ENCODE measurements at places on chromosomes 5 and 9.

- peak; percentile 37 for DNase-seq
These were observed 2.8 kb downstream of the GBGT1 start for GRCh38 chr9:133160742-133161546.

DNA sequence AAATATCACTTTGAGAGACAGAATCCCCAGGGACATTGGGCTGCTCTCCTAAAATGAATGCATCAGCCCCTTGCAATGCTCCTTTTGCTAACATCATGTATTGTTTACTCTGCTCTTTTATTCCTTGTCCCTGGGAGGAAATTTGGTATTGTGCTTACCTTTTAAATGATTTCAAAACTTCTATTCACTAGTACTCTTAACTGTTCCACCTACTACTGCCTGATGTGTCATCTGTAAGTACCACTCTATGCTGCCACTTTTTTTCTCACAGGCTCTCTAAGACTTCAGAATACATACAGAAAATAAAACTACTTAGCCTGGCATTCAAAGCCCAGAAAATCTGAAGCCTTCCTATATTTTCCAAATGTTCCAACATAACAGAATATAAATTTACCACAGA lies 667.2 kb downstream of the BRINP1 start:
- DNase-seq = no peak

DNA sequence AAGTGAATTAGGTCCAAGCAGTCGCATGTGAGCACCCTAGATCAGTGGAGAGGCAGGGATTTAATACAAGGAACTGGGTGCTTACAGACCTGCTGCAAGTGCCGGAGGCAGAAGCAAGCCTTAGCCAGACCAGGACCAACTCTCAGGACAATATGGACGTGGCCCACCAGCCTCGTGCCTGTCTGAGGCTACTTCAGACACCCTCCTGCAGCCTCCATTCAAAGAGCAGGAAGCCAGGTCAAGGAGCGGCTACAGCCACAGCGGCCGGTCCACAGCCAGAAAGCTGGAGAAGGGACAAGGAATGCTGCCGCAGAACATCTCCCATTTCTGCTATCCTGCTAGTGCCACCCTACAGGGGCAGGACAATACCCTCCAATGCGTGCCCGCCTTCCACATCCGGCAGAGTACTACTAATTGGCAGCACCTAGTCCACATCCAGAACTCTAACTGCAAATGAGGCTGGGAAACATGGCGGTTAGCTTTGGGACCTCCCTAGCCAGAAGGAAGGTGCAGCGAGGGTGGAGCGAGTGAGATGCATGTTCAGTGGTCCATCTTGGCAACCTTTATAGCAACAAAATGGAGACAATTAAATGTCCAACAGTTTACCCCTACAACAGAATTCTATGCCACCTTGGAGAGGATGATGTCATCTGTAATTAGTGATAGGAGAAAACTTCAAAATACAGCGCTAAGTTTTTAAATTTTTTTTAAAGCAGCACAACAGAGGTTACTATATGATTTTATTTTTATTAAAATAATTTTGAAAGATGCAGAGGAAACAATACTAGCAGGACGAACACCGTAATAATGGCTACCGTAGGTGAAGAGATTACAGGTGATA lies 1.0 kb upstream of the ALDH1B1 start:
- no peak for DNase-seq

DNA sequence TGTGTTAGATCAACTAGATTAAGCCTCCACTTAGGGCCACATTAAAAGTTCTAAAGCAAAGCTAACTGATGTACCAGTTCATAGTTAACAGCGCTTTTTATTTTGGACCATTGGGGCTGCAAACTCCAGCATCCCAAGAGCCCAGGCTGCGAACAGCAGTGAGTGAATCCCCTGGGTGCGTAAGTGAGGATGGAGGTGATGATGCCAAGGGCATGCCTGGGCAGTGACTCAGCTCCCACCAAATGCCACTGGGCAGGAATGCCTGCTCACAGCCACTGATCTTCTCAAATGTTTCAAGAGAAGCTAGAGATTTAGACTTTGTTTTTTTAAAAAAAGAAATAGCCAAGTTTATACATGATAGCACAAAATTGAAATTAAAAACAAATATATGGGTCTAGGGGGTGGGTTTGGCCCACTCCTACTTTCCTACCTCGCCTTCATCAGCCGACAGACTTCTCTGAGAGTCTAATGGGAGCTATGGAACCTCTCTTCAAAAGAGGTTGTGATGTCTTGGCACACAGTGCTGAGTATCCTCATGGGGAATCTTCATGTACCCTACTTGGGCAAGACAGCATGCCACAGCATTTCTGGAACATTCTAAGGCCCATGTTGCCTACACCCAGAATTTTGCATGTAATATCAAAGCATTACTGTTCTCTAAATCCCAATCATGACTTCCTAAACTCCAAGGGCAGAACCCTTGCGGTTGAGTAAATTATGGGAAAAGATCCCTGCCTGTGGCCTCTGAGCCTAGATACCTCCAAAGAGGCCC lies 398.1 kb downstream of the EBF1 start:
- no peak for DNase-seq

DNA sequence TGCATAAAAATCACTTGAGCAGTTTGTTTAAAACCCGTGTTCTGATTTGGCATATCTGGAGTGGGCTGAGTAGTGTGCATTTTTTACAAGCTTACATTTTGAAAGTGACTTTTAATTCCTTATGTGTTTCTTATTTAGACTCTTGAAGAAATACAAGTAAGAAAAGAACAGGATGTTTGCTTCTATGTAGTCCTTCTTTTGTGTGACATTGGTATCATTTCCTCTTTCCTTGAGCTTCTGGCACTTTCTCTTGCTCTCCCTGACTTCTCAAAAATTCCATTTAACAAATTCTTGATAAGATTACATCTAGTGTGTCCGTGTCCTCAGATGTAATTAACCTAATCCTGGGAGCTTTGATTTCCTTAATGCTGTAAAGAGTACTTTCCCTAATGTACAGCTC lies 12.5 kb downstream of the GARNL3 start:
- DNase-seq = no peak

DNA sequence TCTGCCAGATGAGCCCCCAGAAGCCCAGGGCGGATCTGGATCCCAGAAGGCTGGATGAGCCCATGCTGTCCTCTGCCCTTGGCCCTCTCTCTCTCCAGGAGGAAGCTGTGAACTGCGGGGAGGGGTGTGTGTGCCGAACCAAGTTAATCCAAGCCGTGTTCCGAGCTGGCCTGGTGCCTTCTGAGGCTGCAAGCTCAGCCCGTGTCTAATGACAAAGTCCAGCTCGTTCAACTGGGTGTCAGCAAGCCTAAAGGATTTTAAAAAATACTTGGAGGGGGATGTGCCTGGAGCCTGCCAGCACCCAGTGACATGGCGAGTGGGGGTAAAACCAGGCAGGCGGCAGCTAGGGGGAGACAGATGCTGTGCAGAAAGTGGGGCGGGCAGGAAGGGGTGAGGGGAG lies 8.0 kb downstream of the STC2 start:
- no peak for DNase-seq

DNA sequence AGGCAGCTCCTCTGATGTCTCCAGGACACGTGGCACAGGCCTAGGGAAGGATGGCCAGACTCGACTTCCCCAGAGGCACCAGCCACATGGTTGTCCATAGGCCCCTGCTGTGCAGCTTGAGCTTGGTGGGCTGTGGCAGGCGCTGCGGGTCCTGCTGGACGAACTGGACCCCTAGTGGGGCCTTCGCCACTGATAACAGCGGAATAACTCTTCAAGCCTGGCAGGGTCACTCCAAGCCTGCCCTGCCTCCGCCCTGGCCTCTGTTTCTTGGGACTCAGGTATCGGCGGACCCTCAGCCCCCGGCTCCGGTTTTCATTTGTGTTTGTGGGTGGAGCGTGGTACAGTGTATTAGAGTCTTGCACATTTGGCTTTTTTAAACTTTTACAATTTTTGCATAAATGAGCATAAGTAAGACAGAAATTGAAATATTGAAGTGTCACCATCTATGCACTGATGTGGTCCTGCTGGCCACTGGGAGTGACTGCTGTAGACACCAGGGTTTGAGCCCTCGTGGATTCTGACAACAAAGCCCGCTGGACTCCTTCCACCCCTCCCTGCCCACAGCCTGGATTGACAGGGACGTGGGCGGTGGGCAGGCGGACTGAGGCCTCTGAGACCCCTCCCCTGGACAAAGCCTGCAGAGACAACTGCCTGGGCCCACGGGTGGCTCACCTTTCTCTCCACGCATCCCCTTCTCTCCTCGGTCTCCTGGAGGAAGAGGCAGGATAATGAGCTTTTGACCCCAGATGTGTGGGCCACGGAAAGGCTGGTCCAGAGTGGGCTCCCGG lies 3.8 kb downstream of the FCN1 start:
- DNase-seq = no peak

GRCh38 chr5:131883984-131884383 lies 61.5 kb downstream of the MEIKIN start:
- no peak for DNase-seq

DNA sequence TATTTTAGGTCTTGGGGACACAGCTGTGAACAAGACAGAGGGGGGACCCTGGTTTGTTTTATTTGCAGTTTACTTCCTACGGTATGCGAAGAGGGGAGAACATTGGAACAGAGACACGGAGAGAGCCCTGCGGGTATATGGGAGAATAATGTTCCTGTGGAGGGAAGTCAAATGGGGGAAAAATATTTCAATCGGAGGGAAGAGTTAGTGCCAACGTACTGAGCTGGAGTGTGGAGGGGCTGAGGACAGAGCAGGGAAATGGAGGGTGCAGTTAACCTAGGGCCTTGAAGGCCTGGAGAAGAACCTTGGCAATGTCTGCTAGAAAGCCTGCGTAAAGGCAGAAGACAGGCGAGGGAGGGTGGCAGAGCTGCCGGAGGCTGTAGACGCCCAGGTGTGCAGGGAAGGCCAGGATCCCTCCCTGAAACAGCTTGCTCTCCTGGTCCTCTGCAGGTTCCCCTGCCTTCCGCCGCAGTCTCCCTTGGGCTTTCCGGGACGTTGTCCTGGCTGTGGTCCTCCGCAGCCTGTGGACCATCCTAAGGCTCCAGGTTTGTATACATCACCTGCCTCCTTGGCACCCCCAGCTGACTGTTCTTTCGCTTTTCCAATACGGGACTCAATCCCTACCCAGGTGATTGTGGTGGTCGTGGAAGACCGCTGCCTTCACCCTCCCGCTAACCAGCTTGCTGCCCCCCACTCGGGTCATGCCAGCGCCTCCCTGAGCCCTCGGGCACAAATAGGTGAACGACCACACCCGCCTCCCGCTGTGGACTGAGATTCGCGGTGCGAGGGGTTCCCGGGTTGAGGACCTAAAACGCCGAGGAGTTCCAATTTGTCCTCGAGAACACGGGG lies 1.9 kb upstream of the RACK1 start:
- DNase-seq = no peak

- DNase-seq = no peak
These were observed 138.7 kb downstream of the GABBR2 start for GRCh38 chr9:98570055-98570454.

GRCh38 chr5:143401227-143402016 lies 2.1 kb downstream of the NR3C1 start:
- no peak for DNase-seq

DNA sequence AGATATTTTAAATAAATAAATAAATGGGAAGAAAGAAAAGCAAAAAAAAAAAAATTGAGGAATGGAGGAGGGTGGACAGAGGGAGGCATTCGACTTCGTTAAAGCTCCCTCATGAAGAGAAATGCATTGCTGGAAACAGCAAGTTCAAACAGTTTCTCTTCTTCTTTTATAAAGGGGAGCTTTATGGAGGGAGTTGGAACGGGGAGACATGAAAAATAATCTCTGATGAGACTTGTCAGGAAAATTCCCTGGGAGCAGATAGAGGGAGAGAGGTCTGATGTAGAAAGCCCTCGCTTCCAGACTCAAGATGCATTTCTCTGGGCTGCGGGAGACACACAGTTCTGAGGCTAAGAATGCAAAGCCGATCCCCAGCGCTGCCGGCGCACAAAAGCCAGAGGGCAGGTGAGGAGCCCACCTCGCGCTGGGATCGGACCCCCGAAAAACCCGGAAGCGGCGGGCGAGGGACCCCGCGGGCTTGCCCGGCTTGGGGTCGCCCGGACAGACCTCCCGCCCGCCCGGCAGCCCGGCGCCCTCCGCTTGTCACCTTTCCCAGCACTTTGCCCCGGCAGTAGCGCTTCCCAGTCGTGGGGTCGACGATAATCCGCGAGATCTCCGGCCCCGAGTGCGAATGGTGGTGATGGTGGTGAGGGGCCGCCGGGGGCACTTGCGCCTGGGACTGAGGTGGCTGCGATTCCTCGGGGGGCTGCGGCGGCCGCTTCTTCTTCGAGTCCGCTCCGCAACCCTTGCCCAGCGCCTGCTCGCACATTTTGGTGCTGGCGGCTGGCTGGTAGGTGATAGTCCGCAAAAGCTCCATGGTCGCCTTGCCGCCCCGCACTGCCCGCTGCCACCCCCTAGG lies 512 bp downstream of the PLK2 start:
- peak; percentile 45 for DNase-seq

- DNase-seq = no peak
These were observed 82.2 kb upstream of the IL12B start for GRCh38 chr5:159412284-159413046.

- no peak for DNase-seq
These were observed 24.4 kb upstream of the FNIP1 start for GRCh38 chr5:131821221-131821620.

DNA sequence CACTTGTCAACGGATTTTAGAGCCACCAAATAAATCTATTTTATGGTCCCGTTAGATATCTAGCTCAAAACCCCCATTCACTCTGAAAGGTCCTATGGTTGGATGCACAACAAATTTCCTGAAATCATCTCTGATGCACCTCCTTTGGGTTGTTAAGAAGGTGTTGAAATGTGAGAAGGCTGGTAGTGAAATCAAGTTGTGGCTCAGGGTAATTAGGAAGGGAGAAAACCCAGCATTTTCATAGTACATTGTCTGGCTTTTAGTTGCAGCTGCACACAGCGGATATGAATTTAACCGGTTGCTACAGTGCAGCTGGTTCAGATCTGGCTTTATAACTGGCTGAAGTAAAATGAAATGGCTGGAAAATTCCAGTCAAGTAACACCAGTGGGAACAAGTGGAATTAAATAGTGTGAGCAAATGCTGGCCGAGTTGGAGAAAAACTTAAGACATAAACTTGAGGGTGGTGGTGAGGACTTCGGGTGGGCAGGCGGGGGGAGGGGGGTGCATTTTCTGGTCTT lies 17.6 kb downstream of the RGMB start:
- DNase-seq = no peak

DNA sequence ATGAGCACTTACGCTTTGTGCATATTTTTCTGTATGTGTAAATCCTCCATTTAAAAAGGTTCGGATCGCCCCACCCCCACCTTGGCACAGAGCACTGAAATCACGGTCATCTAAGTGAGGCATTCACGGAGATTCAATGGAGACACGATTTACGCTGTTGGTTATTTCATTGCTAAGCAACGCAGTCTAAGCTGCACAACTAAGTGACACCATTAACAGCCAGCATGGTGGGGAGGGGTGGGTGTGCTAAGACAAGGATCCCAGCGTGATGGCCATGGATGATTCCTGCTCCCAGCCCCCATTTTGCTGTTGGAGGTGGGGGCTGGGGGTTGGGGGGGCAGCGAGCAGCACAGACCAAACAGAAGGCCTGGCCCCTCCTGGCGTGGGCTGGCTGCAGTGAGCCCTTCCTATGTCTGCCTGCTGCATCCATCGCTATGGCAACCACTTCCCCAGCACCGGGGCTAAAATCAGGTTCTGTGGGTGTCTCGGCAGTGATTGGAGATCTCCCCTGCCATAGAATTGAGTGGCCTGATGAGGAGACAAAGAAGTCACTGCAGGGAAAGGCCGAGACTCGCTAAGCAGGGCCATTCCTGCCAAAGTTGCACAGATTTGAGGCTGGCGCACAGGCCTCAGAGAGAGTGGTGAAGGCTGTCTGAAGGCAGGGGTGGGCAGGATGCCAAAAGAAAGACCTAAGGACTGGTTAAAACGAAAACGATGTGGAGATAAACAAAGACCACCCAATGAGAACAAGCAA lies 14.3 kb upstream of the MARCHF6 start:
- DNase-seq = peak; percentile 100

GRCh38 chr9:122219856-122220672 lies 8.7 kb downstream of the LHX6 start:
- no peak for DNase-seq

Measured in NCI-H748 treated with DMSO at 0.1 percent for 48 hours (cell line).